ENCODE measurements at places on chromosomes 5 and 9. TPM values are rescaled to one million over a fixed set of nuclear protein-coding genes. Genes with fewer than 3 reads are reported as not detected.

PCDHGB6 gene
- total RNA-seq, result not detected

ZDHHC12 gene
- 81.5 TPM for total RNA-seq

GABRA6 gene
- not detected for total RNA-seq

ARHGEF37 gene
- total RNA-seq, result 0.88 TPM

PRELID2 gene
- total RNA-seq, result 4.3 TPM

RAI14 gene
- 1.0 TPM for total RNA-seq

PIP5KL1 gene
- total RNA-seq, result 1.9 TPM

ACSL6 gene
- total RNA-seq, result 10.6 TPM

SPINK13 gene
- total RNA-seq, result not detected

IFNE gene
- not detected for total RNA-seq

N4BP3 gene
- 4.3 TPM for total RNA-seq

ASTN2 gene
- 2.5 TPM for total RNA-seq

DMRT2 gene
- total RNA-seq, result 2.9 TPM

OLFML2A gene
- total RNA-seq, result not detected

KIF24 gene
- 8.6 TPM for total RNA-seq

KCNN2 gene
- not detected for total RNA-seq

TPRN gene
- total RNA-seq, result 9.4 TPM

RPP25L gene
- 32.4 TPM for total RNA-seq

APBA1 gene
- total RNA-seq, result 6.2 TPM

WWC1 gene
- not detected for total RNA-seq

GNA14 gene
- total RNA-seq, result not detected

PCDHB8 gene
- not detected for total RNA-seq

ARSI gene
- not detected for total RNA-seq

CTSV gene
- 0.45 TPM for total RNA-seq

STPG3 gene
- not detected for total RNA-seq

PCDHGA9 gene
- total RNA-seq, result not detected

NUTM2G gene
- not detected for total RNA-seq

NR5A1 gene
- not detected for total RNA-seq

TYRP1 gene
- total RNA-seq, result not detected

GPR150 gene
- total RNA-seq, result 1.7 TPM

SPEF2 gene
- total RNA-seq, result 10.8 TPM

FST gene
- total RNA-seq, result not detected

GOLGA1 gene
- total RNA-seq, result 19.7 TPM

RNF183 gene
- 0.40 TPM for total RNA-seq

MEGF10 gene
- not detected for total RNA-seq

SLC22A4 gene
- total RNA-seq, result 0.10 TPM

SPATA31A3 gene
- not detected for total RNA-seq

TAF1L gene
- 0.05 TPM for total RNA-seq

CAMK4 gene
- total RNA-seq, result 59.5 TPM

FPGS gene
- 65.8 TPM for total RNA-seq

DAB2 gene
- not detected for total RNA-seq

SLC4A9 gene
- 0.78 TPM for total RNA-seq

CBY3 gene
- total RNA-seq, result 0.68 TPM

CNTNAP3B gene
- total RNA-seq, result not detected

SLC25A25 gene
- total RNA-seq, result 22.2 TPM

PDE6A gene
- not detected for total RNA-seq

ST8SIA4 gene
- 72.1 TPM for total RNA-seq

PCDHGA2 gene
- total RNA-seq, result 0.05 TPM

LRRC26 gene
- not detected for total RNA-seq
